ENCODE measurements at places on chromosomes 2 and 18.

DNA sequence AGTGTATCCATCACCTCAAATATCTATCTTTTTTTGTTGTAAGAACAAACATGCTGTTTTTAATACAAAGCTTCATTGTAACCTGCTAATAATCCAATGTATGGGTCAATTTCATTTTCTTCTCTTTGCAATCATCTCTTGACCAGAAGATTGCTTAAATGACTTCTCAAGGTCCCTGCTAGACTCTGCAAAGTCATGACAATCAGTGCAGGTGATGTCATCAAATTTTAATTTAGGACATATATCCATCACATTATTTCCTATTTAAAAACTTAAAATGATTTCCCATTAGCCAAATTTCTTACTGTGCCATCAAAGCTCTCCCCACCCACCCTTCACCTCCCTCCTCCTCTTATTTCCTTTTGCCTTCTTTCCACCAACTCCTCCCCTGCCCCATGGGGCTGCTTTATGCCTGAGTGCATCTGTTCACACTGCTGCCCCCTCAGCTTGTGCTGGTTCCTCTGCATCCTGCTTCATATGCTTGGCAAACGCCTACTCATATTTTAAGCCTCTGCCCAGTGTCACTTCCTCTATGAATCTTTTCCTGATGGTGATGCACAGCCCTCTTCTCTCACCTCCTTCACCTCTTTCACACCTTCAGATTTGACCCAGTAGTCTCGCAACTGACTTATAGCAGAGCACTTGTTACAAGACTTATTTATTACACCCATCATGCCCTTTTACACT is 20.3 kb downstream of the PLEK start:
- DNase-seq: no peak

DNA sequence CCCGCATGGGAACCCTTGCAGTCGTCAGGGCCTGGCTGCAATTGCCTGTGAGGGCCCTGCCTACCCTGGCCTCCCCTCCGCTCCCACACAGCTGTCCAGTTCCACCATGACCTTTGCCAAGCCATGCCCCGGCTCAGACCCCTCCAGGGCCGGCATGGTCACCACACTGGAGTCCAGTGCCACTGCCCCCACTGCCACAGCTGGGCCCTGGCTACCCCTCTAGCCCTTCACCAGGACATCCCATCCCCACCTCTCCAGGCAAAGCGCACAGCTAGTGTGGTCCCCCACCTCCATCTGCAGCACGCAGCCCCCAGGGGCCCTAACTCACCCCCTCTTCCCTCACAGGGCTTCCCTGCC is 70.3 kb upstream of the SMAD7 start:
- no peak for DNase-seq

- no peak for DNase-seq
These were observed 2.8 kb downstream of the RHOB start for GRCh38 chr2:20449501-20450200.

DNA sequence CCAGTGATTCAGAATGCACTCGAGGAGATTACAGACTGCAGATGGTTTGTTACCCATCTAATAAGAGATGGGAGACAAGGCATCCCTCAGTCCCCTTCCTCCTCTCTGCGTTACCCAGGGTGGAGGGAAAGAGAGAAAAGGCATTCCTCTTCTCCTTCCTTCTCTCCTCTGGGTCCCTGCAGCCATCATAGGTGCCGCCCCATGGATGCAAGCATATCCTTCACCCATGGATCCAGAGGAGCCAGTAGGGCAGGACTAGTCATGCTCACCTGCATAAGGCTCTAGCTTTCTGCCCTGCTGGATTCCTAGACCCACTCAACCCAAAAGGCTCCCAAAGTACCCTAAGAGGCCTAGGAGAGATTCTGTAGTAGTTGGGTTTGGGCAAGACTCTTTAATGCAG is 20.4 kb downstream of the CMPK2 start:
- DNase-seq: no peak

DNA sequence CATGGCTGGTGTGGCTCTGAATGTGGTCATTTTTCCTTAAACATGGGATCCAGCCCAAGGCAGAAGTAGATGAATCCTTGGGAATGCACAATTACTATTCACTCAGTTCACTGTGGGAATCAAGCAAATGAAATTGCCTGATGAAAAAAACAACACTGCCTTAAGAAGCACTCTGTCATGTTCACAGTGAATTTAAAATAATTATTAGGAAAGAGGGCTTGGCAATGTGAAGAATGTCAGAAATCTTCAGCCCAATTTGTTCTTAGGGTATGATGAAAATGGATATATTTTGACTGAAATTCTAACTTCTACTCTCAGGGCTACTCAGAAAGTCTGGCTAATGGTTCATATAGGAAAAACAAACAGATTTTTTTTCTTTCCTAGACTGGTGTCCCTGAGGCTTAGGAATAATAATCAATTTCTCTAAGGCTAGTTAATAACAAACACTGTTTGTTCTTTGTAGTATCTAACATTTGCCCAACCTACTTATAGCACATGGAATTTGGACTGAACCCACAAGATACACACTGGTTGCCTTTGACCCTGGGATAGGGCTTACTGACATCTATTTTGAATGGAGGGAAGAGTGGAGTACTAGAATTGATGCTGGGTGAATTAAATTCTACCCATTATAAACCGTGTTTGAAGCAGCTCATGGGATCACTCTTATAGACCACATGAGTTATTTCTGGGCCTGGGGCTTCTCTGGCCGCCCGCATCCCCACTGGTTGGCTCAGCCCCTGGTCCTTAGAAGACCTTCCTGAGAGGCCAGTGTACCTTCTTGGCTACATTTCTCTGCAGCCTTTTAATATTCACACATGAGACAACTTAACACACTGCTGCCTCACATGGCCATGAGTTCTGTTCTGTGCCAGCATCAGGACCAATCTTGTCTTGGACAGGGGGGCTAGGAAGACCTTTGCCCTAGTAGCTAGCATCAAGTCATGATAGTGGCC is 8.3 kb upstream of the MRPL33 start:
- no peak for DNase-seq

GRCh38 chr18:12102136-12102842 is 8.6 kb downstream of the ANKRD62 start:
- DNase-seq: no peak

DNA sequence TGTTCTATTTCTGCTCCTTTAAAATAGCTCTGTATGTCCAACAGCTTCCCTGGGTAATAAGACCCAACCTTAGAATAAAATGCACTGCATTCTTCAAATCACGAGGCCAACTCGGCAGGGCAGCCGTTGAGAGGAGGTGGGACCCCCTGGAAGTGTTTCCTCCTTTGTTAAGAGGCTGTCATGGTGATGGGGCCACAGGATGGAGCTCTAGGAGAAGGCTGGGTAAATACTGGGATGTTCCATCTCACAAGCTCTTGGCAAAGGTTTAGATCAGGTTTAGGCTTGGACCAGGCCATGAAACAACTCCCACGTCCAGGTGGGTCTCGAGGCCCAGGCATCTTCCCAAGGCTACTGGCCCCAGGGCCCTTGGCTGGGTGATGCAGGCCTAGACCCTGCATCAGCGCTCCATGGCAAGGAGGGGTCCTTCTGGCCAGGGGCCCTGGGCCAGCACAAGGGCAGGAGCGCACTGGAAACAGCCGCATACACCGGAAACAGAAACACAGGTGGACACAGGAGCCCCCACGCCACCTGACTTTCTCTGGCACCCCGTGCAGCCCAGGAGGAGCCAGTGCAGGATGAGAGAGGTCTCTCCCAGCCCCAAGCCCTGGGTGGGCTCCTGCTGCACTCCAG is 38.8 kb upstream of the OTOS start:
- no peak for DNase-seq

- no peak for DNase-seq
These were observed 925 bp upstream of the NPC1 start for GRCh38 chr18:23587220-23587642.

DNA sequence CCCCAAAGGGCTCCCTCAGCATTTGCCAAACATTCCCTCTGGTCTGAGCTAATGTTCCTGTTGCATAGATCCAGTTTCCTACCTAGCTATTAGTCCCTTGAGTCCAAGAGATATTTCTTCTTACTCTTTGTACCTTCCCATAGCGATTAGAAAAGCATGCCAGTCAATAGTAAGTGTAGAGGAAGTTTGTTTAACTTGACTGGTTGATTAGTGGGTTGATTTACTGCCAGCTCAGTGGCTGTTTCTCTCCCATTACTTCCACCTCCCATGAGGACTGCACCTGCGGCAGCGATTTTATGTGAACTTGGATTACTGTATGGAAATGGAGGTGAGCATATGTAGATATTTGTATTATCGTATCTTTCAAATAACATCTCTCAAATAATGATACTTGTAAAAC is 1748.4 kb upstream of the CELF4 start:
- no peak for DNase-seq

DNA sequence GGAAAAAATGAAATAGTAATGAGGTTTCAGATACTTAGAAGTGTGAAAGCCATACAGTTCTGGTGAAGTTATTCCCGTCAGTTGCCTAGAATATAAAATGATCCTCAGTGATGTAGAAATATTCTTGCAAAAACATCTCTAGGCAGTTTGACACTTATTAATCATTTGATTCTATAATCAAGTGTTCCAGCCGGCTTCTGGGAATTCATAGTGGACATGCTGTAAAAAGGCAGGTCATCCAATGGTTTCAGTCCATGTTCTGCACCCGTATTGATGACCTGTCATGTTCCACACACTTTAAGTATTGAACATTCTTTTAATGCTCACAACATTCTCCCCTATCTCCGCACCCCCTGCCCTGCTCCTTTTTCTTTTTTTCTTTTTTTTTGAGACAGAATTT is 19.8 kb downstream of the ARPC2 start:
- DNase-seq: no peak

GRCh38 chr2:199922856-199923255 is 11.8 kb downstream of the C2orf69 start:
- no peak for DNase-seq

GRCh38 chr2:239351687-239352086 is 49.1 kb downstream of the HDAC4 start:
- DNase-seq: no peak

DNA sequence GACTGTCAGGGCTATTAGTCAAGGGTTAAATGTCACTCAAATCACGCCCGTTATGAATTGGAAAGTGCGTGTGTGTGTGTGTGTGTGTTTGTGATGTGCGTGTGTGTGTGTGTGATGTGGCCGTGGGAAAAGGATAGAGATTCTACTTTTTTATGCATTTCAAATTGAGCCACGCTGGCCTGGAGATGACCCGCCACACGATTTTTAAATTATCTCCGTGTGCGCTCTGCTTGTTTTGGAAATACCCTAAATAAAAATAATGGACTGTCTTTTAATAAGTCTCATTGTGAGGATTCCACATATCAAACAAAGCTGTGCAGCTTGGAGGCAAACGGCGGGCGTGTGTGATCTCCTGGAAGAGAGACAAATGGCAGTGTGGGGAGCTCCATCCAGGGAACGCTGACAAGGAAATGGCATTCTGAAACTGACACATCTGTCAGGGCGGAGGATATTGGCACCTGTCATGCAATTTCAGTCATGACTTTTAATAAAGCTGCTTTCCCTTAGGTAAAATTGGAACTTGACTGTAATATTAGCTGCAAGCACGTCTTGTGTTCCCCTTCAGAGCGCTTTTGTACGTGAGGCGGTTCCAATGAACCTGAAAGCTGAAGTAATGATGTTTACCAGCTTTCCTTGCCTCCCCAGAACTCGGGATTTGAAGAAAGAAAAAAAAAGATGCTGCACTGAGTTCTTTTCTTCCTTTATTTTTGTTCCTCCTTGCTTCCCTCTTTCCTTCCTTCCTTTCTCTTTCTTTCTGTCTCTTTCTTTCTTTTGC is 381.8 kb upstream of the SMIM21 start:
- DNase-seq: no peak

DNA sequence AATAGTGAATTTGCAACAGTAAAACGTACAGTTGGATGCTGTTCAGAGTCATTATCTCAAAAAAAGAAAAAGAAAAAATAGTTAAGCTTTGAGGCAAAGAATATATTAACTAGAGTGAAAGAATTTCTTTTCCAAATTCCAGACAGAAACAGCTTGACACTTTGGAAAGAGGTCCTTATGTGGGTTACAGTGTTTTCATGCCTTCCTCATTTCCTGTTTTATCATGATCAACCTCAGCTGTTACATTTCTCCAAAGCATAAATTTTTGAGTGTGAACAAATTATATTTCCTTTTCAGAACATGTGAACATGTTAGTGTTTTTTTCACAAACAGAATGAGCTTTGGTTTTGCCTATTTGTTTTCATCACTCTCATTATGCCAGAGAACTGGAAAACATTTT is 13.6 kb downstream of the FRZB start:
- no peak for DNase-seq

GRCh38 chr2:46913471-46914381 is 1.9 kb downstream of the MCFD2 start:
- no peak for DNase-seq

DNA sequence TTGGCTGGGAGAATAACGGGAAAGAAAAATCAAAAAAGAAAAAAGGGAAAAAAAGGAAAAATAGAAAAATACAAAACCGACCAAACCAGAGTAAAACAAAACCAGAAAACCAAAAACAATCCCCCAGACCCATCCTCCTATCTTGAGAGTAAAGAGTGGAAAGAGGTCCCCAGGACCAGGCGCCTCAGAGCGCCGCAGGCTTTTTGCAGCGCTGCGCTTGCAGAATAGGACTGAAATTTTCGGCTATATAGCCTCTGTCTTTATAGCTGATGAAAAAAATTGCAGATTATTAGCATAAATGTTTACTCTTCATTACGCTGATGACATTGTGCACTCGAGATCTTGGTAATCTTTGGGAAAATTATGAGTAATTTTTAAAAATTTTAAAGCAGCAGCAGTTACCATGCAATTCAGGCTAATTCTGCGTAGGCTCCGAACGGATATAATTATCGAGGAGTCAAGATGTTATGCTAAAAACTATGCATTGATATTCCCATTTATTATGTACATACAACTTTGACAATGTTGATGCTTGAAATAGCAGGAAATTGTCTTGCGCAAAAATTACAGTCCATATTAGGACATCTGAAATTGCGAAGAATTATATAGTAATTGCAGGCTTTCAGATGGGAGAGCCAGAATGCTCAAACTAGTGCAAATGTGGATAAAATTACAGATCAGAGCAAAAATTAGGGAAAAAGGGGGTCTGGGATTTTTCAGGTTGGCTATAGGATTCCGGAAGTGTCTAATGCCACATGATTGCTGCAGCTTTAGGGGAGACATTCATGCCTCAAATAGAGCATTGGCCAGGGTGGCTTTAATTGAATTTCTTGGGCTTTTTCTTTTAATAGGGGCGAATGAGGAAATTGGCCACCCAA is 8.3 kb downstream of the DLX1 start:
- DNase-seq: no peak
